Fibroblast of lung (primary cell): ENCODE measurements at places on chromosomes 2 and 18. TPM values are rescaled to one million over a fixed set of nuclear protein-coding genes. Genes with fewer than 3 reads are reported as not detected.

GRCh38 chr2:242011991-242012764 lies 142.6 kb downstream of the RTP5 start:
- no peak overlapping the region for H3K27ac ChIP-seq
- no peaks in the 10 kb centered on the region for H3K4me1 ChIP-seq

DNA sequence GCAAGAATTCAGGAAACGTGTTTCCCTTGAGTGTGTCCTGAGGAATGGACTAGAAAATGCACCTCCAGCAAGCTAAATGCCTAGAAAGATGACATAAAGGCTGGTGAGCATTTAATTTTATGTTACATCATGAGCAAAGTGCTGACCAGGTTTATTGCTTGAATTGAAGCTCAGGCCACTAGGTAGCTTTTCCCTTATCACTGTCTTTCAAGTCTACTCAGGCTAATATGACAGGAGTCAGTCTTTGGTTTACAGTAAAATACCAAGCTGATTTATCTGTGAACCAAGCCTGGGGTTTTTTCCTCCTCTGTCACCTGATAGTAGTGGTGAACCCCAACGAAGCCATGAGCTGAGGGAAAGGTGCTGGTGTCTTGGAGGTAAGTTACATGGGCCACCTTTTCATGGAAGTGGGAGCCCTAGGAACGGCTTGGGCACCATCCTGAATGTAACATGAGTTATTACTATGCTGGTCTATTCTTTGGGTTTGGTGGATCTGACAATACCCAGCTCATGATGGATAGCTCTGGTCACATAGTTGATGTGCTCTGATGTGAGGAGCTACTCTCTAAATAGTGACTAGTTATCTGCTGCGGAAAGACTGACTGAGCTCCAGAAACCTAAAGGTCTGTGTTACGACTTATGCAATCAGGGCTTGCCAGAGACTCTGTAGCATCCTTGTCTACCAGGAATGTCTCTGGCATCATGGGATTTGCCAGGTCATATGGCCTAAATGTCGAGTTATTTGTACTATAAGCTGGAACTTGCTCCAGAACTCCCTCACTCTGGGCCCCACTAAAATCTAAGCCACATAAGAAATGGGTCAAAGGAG lies 39.8 kb downstream of the NUP35 start:
- no peaks in the 10 kb centered on the region for H3K27me3 ChIP-seq
- no peaks in the 10 kb centered on the region for H3K36me3 ChIP-seq
- no peaks in the 10 kb centered on the region for H3K4me1 ChIP-seq

- H3K4me1 ChIP-seq = no peaks in the 10 kb centered on the region
- DNase-seq = peak; percentile 56
- no peak overlapping the region for H3K4me3 ChIP-seq
- no peaks in the 10 kb centered on the region for H3K27me3 ChIP-seq
- H3K36me3 ChIP-seq = no peaks in the 10 kb centered on the region
Measured at GRCh38 chr2:164898475-164898874, 56.9 kb downstream of the SLC38A11 start.

DNA sequence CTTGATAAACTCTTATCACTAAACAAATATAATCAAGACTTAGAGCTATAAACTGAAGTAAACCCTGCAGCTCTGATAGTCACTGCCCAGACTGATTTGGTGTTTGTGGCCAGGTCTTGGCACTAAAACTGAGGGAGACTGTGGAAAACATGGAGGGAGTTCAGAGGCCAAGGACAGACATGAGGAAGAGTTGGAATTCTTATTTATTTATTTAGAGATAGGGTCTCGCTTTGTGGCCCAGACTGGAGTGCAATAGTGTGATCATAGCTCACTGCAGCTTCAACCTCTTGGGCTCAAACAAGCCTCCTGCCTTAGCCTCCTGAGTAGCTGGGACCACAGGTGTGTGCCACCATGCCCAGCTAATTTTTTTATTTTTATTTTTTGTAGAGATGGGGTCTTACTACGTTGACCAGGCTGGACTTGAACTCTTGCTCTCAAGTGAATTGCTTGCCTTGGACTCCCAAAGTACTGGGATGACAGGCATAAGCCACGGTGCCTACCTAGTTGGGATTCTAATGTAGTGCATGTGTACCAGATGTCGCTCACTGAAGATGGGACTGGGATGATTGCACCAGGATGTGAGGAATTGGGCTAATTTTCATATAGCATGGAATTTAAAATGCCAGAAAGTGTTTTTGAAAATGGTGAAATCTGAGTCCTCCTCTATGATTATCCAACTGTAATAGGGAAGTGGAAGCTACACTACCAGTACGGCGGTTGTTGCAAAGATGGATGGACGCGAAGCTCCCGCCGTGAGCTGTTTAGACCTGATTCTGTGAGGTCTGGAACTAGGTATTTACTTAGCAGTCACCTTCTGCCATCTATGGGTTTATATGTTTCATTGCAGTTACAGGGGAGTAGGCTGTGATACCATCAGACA lies 52.7 kb upstream of the CTLA4 start:
- no peaks in the 10 kb centered on the region for H3K27me3 ChIP-seq
- H3K4me1 ChIP-seq = peaks cover 2% of the 10 kb centered on the region
- no peaks in the 10 kb centered on the region for H3K36me3 ChIP-seq
- no peak overlapping the region for H3K4me3 ChIP-seq
- H3K27ac ChIP-seq = no peak overlapping the region
- DNase-seq = peak; percentile 85

DNA sequence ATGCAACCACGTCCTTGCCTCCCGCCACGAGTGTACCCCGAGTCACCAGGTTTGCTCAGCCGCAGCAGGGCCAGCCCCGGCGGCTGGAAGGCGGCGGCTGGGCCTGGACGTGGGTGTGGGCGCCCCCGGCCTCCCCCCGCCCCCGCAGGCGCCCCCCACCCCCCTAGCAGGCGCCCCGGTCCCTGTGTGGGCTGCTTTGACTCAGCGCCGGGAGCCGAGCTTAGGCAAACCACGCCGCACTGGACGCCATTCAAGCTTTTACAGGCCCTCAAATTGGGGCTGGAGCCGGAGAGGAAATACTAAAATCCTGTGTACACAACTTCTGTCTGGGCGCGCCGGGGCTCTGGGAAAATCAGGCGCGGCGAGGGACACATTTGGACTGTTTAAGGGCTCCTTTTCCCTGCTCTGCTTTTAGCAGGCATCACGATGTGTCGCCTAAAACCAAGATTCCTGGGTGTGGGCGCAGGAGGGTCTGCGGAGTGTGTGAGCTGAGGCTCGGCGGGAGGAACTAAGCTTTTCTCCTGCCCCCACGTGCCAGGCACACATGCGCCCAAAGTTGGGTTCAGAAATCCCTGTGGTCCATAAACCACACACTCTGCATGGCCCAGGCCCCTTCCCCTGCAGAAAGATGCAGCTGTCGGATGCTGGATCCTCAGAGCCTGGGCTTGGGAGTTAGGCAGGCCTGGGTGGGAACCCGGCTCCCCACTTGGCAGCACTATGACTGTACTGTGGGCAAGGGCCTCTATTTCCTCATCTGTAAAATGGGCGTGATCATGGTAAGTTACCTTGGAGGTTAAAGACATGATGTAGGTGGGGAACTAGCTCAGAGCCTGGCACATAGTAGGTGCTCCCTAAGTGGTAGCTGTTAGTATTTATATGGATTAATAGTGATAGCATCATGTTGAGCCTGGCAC lies 57.6 kb downstream of the ATOH8 start:
- H3K36me3 ChIP-seq = no peaks in the 10 kb centered on the region
- H3K4me3 ChIP-seq = no peak overlapping the region
- H3K4me1 ChIP-seq = peaks cover 2% of the 10 kb centered on the region

The TRIM43B gene
- total RNA-seq = not detected in 2 replicates

GRCh38 chr2:9668687-9669345 lies 38.0 kb upstream of the YWHAQ start:
- peaks cover 4% of the 10 kb centered on the region for H3K4me1 ChIP-seq
- H3K4me3 ChIP-seq = no peak overlapping the region
- no peaks in the 10 kb centered on the region for H3K36me3 ChIP-seq
- H3K27me3 ChIP-seq = no peaks in the 10 kb centered on the region
- no peak for DNase-seq
- H3K27ac ChIP-seq = no peak overlapping the region
